Activated CD8-positive, alpha-beta memory T cell treated with anti-CD3 and anti-CD28 coated beads, Interleukin-2, amount 50 U/mL, for 4 hours (primary cell): ENCODE measurements at places on chromosomes 2 and 18.

GRCh38 chr2:75186821-75187220 lies 12.5 kb downstream of the TACR1 start:
- DNase-seq: no peak

GRCh38 chr2:167157523-167157922 lies 269.2 kb downstream of the XIRP2 start:
- no peak for DNase-seq

DNA sequence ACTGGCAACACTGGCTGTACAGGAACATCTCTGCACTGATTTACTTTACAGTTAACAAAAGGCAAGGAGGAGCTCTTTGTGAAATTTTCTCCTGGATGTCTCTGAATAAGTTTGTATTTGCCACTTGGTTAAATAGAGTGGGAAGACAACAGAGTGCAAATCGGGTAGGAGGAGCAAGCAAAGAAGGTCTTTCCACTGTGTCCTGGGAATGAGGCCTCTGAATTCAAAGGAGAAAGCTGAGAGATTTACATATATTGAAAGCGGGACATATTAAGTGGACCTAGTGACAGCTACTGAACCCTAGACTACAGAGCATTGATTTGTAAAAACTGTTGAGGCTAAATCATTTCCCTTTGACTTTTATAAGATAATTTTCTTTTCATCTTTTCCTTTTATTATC lies 117.4 kb upstream of the CHRNA1 start:
- DNase-seq: no peak

DNA sequence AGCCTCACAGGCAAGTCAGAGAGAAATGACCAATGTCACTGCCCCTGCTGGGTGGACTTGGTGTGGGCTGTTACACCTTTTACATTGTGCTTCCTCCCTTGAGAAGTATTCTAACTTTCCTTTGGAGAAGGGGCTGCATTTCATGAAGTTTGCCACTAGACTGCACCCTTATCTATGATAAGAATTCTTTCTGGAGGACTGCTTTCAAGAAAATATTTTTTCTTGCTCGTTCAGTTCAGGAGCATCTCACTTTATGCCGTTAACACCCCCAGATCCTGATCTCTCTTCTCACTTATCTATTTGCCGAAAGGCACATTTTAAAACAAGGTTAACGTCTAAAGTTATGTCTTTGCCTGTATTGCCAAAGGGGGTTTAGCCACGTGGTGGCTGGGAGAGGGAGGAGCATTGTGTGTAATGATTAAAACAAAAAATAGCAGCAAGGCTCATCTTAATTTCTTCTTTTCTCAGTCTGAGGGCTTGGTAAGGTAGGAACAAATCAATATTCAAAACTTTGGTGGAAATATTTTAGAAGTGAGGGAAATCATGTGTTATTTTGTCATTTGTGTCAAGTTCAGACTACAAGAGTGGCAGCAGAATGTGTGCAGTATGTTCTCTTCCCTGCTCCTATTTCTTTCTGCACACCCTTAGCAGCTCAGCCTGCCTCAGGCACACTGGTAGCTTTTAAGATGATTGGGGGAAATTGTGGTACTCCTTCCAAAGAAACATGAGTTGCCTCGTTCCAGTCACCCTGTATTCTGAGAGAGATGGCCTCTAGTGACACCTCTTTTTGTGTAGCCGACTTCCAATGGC lies 1.6 kb upstream of the IGFBP5 start:
- DNase-seq: no peak

DNA sequence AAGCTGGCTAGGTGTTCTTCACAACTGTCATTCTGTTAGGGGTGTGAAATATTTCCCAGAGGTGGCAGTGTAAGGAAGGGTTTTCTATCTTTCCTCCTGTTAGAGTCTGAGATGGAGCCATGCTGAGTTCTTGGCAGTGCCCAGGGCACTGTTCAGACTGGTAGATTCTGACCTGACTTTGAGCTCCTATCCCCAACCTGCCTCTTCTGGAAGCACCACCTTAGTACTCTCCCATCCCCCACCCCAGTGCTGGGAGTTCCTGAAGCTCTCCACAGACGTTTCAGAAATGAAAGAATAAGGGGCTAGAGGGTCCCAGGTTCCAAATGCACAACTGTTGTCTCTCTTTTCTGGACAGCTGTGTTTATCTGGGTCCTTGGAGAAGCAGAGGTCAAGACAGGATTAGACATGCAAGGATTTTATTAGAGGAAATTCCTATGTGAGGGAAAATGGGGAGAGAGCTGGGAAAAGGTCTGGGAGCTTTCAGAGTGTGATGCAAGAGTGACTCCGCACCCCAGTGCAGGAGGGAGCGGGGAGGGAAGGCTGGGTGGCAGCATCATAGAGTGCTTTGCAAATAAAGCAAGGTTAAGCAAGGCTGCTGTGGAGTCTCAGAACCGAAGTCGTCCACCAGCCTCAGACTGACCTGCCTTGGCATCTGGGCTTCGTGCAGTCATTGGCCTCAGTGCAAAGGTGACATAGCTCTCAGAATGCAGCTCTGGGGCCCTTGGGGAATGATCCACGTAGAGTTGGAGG lies 75.5 kb downstream of the SLC4A3 start:
- no peak for DNase-seq

DNA sequence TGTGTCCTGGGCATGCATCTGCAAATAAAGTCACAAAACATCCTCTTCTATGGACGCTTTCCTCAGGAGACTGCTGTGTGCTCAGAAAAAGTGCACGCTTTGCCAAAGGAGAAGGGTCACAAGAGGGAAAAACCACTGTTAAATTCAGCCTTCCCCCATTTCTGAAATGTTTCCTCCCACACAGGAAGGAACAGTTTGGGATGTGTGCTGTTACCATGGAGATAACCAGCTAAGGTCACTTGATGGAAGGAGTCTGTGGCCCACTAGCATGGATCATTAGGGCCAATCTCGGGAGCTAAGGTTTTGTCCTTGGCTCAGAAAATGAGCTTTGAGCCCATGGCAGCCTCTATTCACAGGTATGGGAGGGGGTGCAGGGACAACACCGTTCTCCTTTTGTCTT lies 5.6 kb downstream of the KCNE4 start:
- DNase-seq: no peak

- no peak for DNase-seq
Measured at GRCh38 chr2:54556621-54557121, 100.5 kb downstream of the SPTBN1 start.

DNA sequence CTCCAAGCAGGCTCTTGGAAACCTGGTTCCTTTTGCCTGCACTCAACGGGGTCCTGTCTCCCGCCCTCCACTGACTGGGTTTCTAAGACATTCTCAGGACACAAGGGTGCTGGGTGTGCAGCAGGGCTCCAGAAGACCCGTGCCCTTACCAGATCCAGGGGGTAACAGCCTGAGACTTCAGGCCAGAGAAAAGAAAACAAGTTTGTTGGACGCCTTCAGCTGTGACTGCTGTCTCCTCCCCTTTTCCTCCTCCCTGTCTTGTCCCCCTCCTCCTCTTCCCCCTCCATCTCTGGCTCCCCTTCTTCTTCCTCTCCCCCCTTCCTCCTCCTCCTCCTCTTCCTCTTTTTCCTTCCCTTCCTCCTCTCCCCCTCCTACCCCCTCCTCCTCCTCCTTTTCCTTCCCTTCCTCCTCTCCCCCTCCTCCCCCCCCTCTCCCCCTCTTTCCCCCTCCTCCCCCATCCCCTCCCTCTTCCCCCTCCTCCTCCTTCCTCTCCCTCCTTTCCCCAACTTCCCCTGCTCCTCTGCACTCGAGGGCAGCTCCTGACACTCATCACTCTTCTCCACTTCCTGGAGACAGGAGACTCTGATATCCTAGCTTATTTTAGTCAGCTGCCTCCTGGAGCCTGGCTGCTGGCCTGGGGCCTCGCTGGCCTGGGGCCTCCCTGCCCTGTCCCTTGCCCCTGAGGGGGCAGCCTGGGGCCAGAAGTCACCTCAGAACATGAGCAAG lies 12.4 kb downstream of the ADRA2B start:
- DNase-seq: no peak

GRCh38 chr18:56038171-56039030 lies 450.4 kb upstream of the TCF4 start:
- no peak for DNase-seq

GRCh38 chr18:25409971-25410370 lies 58.0 kb upstream of the ZNF521 start:
- no peak for DNase-seq

GRCh38 chr2:172249986-172250385 lies 147.3 kb upstream of the DLX2 start:
- DNase-seq: no peak

DNA sequence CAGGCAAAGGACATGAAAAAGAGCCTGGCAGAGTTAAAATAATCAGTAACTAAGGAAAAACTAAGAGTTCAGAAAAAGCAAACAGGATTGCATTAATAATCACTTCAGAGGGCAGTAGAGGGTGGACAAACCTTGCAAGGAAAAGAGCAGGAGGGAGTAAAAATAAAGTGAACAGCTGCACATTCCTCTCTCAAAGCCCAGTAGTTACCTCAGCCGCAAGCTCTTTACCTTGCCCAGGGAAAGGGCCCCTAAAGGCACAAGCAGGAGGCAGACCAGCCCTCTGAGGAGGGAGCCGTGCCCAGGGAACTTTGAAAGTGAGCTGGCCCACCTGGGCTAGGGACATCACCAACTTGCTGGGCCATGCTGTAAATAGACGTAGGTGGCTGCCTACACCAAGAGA lies 196.9 kb downstream of the C1D start:
- no peak for DNase-seq

- no peak for DNase-seq
Measured at GRCh38 chr2:75466708-75467311, 93.9 kb downstream of the EVA1A start.

DNA sequence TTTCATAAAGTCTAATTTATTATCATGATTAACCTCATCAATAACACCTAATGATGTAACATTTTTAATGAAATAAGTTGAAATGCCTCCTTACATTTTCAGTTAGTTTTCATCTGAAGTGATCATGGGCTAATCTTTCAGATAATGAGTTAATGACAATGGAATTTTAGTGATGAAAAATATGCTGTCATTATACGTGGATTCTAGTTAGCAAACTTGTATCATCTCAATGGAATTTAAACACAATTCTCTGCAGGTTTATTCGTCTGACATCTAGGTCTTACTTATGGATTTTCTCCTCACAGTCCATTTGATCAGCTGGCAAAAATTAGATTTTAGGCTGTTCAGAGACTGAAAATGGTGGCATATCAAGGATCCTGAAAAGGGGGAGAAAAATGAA lies 885.0 kb downstream of the SLC4A3 start:
- no peak for DNase-seq

DNA sequence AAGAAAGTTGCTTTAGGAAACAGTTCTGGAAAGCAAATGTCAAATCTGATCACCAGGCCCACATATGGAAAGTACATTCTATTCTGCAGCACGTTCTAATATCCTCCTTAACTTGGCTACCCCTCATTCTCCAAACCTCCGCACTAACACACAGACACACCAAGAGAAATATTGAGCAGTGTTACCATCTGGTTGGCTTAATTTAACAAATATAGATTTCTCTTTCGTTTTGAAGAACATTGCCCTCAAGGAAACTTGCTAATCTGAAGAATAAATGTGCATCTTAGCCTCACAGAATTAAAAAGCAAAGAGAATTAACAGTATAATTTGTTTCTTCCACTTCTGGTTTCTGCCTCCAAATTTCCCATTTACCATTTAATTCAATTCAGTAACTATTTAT lies 72.8 kb upstream of the TTC39C start:
- no peak for DNase-seq

- no peak for DNase-seq
Measured at GRCh38 chr2:23311186-23311585, 73.8 kb upstream of the KLHL29 start.

GRCh38 chr2:42183775-42184174 lies 14.6 kb downstream of the EML4 start:
- DNase-seq: no peak

DNA sequence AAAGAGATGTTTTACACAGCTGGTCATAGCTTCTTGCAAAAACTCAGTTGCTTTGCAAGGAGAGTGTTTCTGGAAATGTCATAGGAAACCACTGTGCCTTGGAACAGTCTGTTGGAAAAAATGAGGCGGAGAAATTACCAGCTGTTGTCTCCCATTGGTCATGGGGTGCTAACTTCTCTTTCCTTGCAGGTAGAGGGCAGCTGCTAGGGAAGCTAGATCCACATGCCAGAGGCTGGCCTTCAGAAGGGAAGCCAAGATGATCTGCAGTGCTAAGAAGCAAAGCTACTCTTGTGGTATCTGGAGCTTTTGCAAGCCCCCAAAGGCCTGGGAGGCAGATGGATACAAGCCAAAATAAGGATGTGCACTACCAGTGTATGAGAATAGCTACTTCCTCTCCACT lies 34.8 kb upstream of the LAMA1 start:
- no peak for DNase-seq

- DNase-seq: no peak
Measured at GRCh38 chr2:40367652-40368051, 84.2 kb downstream of the SLC8A1 start.

- no peak for DNase-seq
Measured at GRCh38 chr2:174026122-174026845, 61.1 kb upstream of the SP3 start.

GRCh38 chr2:168699844-168700417 lies 102.5 kb upstream of the NOSTRIN start:
- no peak for DNase-seq

DNA sequence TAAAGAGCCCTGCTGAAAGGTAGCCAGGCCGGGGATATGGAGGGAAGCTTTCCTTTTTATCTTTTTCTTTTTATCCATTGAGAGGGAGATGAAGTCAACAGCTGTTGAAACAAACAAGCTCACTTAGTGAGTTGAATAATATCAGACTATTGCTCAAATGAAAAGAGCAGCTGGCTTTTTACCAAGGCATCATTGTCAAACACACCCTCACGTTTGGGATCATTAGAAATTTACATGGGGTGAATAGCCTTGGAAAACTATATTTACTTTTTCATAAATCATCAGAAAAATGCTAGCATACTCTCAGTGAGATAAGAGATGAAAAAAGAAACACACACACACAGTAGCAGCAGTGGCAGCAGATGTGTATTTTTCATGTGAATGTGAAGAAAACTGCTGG lies 71.5 kb upstream of the HNMT start:
- no peak for DNase-seq

GRCh38 chr2:58140508-58141072 lies 94.0 kb downstream of the VRK2 start:
- no peak for DNase-seq

DNA sequence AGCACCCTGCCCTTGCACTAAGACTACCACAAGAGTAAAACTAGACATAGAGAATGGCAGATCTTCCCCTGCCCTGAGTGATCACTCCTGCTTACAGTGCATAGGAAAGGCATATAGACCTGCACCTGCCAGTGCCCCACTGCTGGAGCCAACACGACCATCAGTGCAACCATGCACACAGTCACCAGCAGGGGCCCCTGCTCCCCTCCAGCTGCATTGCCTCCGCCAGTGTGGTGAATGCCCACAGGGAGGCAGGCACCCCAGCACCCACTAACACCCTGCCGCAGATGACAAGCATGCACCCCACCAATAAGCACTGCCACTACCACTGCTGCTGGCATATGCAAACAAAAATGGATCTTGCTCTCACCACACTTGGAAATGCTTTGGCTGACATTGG lies 478.8 kb downstream of the ADCYAP1 start:
- no peak for DNase-seq

- no peak for DNase-seq
Measured at GRCh38 chr2:160752475-160753330, 259.1 kb upstream of the RBMS1 start.

- no peak for DNase-seq
Measured at GRCh38 chr2:38190542-38191218, 114.7 kb upstream of the CYP1B1 start.

GRCh38 chr18:79252904-79253633 lies 142.7 kb upstream of the NFATC1 start:
- no peak for DNase-seq

- no peak for DNase-seq
Measured at GRCh38 chr18:35578481-35578880, 3.1 kb upstream of the GALNT1 start.
